ENCODE measurements at places on chromosomes 4 and X. TPM values are rescaled to one million over a fixed set of nuclear protein-coding genes. Genes with fewer than 3 reads are reported as not detected.

CPXCR1 gene
- polyA plus RNA-seq = not detected

BMP3 gene
- not detected for polyA plus RNA-seq

GRCh38 chr4:142324572-142324971 lies 521.5 kb downstream of the INPP4B start:
- no peak for DNase-seq

DNA sequence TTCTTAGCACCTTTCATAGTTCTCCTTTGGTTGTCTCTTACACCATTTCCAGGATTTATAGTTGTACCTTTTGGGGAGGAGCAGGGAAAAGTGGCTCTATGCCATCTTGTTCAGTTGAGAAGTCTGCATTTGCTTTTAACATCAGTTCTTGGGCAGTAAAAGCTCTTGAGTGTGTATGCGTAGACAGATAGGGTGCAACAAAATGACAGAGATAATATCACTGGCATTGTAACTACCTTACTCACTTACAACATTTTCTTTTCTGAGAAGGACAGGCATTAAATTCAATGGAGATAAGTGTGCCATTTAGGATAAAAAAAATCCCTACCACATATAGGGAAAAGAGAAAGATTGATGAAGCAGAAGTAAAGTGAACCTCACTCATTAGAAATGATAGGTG lies 38.9 kb downstream of the ADGRG4 start:
- no peak for DNase-seq

DNA sequence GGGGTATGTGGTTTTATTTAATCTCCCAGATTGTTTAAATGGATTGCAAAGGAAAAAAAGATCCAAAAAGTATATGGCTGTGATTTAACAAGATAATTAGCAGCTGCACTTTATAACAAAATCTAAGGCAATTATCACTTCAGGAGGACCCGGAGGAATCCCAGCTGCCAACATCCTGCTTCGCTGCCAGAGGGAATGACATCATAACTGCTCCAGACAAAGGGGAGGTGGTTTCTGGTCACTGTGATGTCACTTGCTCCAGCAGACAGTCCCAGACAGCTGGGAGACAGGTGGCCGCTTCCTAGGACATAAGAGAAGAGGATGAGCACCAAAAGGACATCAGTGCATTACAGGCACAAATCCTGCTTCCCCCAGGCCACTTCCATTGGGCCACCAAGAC lies 371.0 kb downstream of the BCOR start:
- no peak for DNase-seq
